Stimulated activated CD4-positive, alpha-beta T cell treated with anti-CD3 and anti-CD28 coated beads, Interleukin-15, amount 100 ng/mL, for 1 hour (primary cell): ENCODE measurements at places on chromosomes 5 and 9.

- DNase-seq: no peak
These were observed 423.8 kb downstream of the BNC2 start for GRCh38 chr9:16446636-16447035.

- DNase-seq: no peak
These were observed 1.9 kb upstream of the GM2A start for GRCh38 chr5:151251001-151251551.

GRCh38 chr9:114805670-114806525, at the start of gene TNFSF15:
TNFSF15 (minus strand) TSS chr9:114806039; CDS start chr9:114806012, 27 bp downstream.
- no peak for DNase-seq

- no peak for DNase-seq
These were observed 107.3 kb downstream of the CD180 start for GRCh38 chr5:67089200-67089725.

GRCh38 chr5:137024044-137024443, 475.1 kb downstream of the SPOCK1 start:
- no peak for DNase-seq

- no peak for DNase-seq
These were observed 38.1 kb downstream of the PBX3 start for GRCh38 chr9:125785248-125785751.

DNA sequence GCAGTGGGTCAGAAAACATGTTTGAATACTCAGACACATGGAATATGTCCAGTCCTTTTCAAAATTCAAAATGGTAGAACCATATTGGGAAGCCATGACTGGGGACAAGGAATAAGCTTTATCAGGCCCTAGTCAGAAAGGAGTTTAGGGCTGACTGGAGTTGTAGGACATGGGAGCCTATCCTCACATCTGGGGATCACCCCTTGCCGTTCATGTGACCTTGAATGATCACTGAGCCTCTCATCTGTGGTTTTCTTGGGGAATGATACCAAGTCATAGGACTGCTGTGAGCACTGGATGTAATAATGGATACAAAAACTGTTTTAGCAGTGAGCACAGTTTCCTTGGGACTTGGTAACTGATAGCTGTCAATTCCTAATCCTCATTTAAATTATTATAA, 84.7 kb downstream of the IQGAP2 start:
- DNase-seq: no peak

DNA sequence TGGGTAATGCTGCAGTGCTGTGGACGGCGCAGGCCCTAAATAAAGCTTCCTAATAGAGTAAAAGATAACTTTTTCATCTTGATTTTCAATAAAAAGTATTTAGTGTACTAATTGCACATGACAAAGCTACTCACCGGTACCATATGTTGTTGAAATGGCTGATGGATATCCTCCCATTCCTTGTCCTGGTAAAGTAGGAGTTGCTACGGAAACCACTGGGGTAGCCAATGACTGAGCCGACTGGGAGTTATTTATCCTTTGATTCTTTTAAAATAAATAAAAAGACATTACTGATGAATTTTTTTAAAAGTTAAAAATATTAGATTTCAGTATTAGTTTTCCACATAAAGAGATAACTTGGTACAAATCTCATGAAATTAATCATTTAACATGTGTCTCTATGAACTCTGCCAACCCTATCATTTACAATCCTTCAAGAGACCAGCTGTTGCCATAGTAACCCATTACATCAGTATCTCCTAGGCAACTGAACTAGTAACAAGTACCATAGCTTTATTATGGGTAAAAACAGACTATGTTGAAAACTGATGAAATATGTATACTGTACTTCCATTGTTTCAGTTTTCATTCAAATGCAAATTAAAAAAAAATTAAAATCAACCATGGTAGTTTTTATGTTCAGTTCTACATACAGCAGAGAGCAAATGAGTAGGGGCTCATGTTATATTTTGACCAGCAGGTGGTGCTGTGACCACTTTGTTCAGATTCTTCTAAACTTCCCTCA, 153.7 kb downstream of the MEF2C start:
- no peak for DNase-seq

- no peak for DNase-seq
These were observed 847.7 kb downstream of the CDH18 start for GRCh38 chr5:19140276-19140675.

DNA sequence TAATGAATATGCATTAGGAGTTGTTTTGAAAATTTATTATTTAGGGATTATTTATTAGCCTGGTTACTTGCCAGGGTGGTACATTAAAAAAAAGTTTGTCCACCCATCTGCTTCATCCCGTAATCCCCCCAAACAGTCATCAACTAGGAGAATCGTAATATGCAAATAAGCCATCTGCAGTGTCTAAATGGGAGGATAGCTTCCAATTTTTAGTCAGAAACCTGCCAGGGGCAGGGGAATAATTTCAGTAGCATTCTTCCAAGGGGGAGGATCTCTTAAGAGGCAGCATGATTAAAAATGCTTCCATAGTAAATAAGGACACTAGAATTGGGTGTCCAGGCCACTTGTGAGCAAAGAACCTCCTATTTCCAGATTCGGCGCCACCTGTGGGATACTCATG, 43.3 kb downstream of the SH3GL2 start:
- DNase-seq: no peak

DNA sequence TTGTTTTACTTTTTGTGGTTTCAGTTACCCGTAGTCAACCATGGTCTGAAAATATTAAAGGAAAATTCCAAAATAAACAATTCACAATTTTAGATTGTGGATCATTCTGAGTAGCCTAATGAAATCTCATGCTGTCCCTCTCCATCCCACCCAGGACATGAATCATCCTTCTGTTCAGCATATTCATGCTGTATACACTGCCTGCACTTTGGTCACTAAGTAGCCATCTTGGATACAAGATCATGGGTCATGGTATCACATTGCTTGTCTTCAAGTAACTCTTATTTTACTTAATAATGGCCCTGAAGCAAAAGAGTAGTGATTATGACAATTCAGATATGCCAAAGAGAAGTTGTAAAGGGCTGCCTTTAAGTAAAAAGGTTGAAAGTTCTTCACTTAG, 536.5 kb upstream of the ACO1 start:
- DNase-seq: no peak

DNA sequence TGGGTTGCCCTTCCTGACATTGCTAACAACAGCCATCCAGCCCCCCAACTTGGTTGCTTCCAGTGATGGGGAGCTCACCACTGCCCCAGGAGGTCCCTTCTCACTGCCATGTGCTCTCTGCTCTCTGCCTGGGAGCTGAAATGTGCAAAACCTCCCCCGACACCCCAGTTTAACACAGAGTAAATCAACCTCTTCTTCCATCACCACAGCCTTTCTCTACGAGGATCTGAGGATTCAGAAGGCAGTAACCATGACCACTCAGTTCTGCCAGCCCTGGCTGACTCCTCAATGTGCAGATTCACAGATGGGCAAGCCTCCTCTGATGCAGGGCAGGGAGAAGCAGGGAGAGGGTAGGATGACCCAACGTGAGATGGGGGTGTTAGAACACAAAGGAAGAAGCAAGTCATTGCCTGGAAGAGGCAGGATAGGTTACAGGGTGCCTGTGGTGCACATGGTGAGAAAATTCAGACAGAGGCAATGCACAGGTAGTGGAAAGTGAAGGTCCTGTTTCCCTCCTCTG, 185.0 kb downstream of the DAB2IP start:
- DNase-seq: no peak

DNA sequence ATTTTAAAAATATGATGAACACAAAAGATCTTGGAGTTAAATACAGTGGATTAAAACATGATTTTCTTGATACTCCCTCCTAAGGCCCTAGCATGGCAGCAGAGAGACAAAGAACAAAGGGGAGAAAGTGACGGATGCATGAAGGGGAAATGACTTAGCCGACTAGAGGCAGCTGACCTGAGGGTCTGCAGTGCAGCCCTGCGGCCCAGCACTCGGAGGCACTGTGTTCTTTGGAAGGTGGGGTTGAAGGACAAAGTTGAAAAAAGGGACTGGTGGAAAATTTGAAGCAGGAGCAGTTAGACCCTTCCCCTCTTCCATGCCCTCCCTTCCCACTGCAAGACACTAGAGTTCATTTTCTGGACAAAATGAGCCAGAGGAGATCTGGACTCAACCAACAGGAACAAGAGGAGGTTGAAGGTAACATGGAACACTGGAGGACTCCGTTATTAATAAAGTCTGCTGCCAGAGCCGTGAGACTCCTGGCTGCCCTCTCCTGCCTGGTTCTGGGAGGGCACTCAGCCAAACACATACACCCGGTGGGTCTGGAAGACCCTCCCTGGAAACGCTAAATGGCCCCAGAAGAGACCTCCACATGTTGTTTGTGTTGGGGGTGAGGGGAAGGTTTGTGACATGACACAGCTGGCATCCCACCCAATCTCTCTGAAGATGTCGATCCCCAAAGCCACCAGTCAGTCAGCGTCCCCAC, 98.1 kb downstream of the JMY start:
- DNase-seq: no peak
